ENCODE measurements at places on chromosomes 12 and 14. TPM values are rescaled to one million over a fixed set of nuclear protein-coding genes. Genes with fewer than 3 reads are reported as not detected.

The FSCB gene
- 0.49 TPM for total RNA-seq

The PTHLH gene
- total RNA-seq, result 0.86 TPM

DNA sequence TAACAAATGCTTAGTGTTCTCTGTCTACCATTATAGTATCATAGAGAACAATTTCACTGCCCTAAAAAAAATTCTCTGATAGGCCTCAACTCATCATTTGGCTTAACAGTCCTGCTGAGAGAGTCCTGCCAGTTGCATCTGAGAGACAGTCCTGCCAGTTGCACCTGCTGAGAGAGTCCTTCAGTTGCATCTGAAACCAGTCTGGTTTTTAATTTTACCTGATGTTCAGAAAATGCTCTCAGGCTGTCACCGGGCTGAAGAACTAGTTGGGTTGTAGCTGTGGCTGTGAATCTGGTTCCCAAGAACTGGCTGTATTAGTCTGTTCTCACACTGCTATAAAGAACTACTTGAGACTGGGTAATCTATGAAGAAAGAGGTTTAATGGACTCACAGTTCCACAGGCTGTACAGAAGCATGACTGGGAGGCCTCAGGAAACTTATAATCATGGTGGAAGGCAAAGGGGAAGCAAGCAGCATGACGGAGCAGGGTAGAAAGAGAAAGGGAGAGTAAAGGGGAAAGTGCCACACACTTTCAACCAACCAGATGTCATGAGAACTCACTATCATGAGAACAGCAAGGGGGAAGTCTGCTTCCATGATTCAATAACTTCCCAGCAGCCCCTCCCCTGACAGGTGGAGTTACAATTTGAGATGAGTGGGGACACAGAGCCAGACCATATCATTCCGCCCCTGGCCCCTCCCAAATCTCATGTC, 51.6 kb downstream of the PRKCH start:
- DNase-seq, result no peak

DNA sequence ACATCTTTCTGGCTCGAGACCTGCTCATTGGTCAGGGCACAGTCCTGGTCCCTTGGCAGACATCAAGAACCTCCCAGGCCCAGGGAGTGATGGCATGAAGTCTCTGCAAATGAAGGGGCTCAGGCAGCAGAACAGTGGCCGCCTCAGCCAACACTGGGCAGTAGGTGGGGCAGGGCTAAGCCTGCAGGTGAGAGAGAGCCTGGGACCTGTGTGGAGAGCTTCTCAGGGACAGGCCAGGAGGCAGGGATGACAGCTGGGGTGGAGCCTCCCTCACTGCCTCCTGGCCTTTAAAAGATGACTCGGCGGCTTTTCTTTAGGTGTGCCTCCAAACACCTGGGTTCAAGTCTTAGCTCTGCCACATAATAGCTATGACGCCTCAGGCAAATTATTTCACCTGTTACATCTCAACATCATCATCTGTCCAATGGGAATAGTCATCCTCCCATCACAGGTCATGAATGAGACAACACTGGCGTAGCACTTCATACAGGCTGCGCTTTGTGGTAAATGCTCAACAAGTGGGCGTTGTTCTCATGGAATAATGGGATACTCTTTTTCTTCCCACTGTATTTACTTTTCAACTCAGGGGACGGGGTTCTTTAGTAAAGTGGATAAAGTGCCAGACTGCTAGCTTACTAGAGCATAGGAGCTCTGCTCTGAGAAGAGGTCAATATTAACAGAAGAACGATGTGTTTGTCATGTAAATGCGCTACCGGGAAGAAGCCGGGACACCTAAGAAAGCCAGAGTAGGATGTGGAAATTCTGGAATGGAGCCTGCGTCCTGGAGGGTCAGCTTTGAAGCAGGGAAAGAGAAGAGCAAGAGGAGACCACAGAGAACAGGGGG, 277.4 kb downstream of the FOXN3 start:
- DNase-seq, result no peak

DNA sequence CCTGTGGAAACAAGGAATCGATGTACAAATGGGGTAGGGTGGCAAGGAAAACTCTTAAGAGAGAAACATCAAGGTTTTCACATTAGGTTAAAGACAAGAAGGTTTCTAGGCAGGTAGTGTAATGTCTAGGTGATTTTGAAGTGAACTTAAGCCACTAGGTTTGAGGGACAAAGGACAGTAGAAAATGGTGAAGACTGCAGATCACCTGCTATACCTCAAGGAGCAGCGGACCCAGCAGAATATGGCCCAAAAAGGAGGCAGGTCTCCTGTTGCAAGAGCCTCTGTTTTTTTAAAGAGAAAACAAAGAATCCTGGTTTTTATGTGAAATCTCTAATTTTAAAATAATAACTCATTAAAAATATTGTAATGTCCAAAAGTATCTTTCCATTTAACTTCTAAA, 178.1 kb downstream of the ACSS3 start:
- DNase-seq, result no peak

GRCh38 chr14:100074431-100075100, 9.3 kb downstream of the EVL start:
- no peak for DNase-seq

- no peak for DNase-seq
These were observed 9.0 kb downstream of the TMBIM6 start for GRCh38 chr12:49750027-49750995.

DNA sequence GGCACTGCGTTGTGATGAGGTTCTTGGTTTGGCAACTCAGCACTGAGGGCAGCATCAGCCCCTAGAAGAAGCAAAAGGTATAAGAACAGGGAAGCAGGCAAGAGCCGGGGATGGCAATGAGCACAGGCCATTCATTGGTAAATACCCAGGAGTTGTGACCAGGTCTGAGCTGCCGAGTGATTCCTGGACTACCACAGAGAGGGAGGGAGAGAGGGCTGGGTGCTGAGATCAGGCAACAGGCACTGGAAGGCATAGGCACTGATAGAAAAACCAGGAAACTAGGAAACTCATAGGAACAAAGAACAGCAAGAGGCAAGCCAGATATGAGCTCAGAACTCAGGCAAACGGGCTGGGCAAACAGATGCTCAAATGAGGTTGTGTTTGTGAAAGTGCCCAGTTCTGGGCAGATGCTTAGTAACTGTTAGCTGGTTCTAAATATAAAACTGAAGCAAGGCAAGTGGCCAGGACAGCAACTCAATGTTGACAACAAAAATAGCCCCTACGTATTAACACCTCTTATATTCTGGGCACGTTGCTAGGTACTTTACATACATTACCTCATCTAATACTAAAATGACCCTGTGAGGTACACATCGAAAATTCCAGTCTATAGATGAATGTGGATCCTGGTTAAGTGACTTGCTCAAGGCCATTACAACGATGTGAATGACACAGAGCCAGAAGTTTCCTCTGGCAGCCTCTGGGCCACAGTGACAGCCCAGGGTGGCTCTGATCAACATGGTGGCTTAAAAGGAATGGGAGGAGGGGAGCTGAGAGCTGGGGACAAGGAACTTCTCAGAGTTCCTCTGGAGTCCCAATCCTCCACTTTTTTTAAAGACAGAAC, 121.1 kb downstream of the PRMT8 start:
- DNase-seq, result no peak

- no peak for DNase-seq
These were observed 112.0 kb upstream of the TMCC3 start for GRCh38 chr12:94762259-94762942.

DNA sequence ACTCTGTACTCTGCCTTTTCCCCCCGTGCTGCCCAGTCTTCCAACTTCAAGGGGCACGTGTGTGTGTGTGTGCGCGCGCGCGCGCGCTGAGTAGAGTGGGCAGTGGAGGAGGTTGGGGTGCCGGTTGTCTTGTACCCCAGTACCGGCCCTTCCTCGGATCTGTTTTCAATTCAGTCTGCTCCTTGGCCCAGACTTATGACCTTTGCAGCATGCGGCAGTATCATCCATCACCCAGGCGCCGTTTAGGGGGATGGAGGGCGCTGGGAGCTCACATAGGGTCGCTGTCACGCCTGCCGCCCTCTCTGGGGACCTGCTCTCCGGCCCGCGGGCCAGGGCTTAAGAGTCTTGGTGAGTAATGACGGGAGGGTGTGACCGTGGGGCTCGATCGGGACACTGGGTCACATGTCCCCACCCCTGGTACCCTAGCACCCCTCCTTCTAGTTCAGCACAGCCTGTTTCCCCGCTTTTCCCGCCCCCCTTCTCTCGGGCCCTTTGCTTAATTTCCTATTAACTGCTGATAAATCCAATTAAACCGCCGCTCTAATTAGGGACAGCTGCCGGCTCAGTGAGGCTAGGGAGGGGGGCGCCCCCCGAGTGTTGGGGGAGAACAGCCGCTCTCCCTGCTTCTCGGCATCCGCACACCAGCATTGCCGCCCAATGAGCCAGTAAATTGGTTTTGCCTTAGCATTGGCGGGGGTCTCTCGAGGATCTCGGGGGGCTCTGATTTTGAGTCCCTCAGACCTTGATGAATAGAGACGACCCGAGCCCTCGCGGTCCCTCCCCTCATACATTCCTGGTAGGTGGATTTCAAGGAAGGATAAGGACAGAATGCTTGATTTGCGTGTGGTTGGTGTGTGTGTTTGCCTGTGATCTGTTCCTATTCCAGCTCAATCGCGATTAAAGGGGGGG, 9.3 kb downstream of the STAC3 start:
- DNase-seq, result no peak

GRCh38 chr12:53071591-53072551, 7.3 kb downstream of the SPRYD3 start:
- peak; percentile 88 for DNase-seq

Measured in ureter (tissue), 1 donor.